ENCODE measurements at places on chromosomes 3 and 15.

DNA sequence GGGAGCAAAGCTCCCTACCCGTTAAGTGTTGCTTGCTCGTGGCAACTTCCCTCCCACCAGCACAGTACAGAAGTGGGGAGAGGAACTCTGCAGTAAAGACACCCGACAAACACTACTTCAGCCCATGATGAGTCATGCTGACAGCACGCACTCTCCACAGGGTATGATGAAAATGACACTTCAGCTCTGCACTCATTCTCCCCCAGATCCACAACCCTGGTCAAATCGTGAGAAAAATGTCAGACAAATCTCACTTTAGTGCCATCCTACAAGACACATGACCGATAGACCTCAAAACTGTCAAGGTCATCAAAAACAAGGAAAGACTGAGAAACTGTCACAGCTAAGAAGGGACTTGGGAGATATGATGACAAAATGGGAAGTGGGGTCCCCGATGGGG is 278.9 kb downstream of the OCA2 start:
- DNase-seq, result no peak

DNA sequence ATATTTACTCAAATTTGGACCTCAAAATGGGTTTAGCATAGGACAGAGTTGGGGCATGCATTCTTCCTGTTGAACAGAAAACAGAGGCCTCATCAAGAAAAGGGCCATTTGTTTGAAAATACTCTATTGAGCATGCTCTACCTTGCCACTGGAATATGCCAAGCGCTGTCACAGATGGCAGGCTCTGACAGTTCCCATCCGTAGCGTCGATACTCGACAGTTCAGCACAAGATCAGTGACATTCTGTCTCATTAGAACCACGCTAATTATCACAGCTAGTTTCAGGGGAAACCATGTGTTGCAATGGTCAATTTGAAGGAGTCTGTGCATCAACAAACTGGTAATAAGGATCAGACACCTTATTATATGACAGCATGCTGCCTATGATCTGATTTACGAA is 54.5 kb downstream of the SATB1 start:
- no peak for DNase-seq

DNA sequence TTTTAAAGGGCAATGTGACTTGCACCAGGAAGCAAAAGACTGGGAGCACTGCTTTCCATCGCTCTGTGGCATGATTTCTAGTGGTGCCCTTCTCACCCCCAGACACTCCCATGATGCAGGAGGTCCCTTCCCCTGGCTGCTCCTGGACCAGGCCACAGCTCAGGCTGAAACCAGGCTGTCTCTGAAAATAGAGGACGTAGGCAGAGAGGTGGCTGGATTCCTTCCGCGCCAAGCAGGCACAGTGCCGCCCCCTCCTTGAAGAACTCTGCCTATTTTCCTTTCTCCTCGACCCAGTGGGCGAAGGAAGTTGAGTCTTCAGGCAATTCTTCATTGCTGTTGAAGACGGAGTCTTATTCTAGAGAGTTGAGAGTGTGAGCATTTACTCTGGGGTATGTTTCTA is 489.4 kb upstream of the TBL1XR1 start:
- DNase-seq, result no peak

DNA sequence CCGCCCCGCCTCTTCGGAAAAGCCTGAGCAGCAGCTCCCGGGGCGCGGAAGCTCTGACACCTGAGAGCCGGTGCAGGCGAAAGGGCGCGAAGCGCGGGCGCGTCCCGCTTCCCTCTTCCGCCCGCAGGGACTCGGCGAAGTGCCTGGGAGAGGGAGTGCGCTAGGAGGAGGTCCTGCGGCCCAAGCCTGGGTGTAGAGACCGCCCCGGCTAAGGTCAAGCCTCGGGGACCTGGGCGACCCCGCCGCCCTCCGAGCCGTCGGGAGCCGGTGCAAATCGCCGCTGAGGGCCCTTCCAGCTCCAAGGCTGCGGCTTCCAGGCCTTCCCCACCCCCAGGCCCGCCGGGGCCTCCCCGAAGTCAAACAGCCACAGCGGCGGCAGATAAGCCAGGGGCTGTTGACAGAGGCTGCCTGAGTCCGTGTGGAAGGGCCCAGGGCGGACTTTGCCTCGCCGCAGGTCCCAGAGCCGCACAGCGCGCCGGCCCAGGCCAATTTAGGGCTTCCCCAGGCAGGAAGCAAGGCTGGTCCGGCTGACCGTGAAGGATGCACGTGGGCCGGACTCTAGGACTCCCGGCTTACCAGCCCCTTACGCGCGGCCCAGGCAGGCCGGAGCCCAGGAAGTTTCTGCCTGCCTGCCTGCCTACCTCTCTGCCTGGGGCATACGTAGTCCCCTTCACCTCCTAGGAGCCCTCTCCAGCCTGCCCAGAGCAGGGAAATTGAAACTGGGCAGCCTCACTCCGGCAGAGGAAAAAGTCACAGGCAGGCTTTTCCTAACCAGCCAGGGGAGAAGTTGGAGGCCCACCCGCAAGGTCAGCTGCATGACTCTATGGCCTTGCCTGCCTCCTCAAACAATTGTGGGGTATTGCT is 2.3 kb downstream of the ITPKA start:
- no peak for DNase-seq

GRCh38 chr3:47885168-47885567 is 82.2 kb downstream of the DHX30 start:
- no peak for DNase-seq

DNA sequence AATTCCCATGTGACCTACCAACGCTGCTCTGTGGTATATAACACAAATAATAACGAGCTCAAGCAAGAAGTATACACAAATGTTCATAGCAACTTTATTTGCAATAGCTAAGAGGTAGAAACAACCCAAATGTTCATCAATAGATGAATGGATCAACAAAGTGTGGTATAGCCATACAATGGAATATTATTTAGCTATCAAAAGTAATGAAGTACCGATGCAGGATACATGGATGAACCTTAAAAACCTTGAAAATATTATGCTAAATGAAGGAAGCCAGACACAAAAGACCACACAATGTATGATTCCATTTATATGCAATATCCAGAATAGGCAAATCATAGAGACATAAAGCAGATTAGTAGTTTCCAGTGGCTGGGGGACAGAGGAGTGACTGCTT is 15.6 kb upstream of the FEM1B start:
- DNase-seq, result no peak

DNA sequence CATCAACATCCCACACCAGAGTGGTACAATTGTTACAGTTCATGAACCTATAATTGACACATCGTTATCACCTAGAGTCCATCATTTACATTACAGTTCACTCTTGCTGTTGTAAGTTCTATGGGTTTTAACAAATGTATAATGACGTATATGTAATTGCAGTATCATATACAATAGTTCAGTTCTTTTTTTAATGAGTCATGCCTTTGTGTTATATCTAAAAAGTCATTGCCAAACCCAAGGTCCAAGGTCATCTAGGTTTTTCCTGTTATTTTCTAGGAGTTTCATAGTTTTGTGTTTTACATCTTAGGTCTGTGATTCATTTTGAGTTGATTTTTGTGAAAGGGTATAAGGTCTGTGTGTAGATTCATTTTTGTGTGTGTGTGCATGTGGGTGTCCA is 160.9 kb upstream of the GALNT15 start:
- no peak for DNase-seq

DNA sequence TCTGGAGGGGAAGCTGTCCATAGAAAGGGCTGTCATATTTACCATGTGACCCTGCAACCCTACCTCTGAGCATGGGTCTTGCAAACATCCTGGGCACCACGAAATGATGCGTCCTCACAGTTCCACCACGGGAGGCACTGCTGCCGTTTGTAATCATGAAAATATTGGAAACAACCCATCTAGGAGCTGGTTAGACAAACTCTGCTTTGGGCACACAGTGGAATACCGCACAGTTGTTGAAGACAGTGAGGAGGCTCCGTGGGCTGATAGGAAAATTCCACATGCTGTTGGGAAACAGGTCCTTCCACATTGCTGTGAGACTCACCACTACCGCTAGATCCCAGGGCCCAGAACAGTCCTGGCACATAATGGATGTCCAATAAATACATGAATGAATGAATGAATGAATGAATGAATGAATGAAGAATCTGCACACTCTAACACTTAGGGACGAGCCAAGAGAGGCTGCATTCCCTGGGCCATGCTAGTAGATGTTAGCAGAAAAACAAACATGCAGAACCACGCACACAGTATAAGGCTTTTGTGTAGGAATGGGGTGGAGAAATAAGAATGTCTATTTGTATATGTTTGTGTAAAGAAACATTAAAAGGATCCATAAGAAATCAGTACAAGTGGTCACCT is 40.6 kb downstream of the TPRA1 start:
- DNase-seq, result no peak

DNA sequence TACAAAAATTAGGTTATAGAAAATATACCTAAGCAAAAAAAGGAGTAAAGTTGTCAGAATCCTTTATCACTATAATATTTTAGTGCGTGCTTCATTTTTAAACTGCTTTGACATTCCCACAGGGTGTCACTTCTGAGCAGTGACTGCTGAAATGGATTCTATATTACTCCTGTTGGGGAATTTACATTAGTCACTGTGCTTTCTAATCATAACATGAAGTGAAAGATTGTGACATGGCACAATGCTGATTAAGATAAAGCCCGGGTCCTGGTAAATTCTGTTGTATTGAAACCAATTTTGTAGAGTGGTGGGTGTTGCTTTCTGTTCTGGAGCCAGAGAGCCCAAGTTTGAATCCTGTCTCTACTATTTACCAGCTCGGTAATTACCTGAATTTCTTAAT is 36.4 kb upstream of the EHHADH start:
- no peak for DNase-seq

GRCh38 chr15:65796610-65797078 is 4.6 kb upstream of the DENND4A start:
- DNase-seq, result no peak

GRCh38 chr3:69594286-69594685 is 145.0 kb upstream of the MITF start:
- DNase-seq, result no peak

DNA sequence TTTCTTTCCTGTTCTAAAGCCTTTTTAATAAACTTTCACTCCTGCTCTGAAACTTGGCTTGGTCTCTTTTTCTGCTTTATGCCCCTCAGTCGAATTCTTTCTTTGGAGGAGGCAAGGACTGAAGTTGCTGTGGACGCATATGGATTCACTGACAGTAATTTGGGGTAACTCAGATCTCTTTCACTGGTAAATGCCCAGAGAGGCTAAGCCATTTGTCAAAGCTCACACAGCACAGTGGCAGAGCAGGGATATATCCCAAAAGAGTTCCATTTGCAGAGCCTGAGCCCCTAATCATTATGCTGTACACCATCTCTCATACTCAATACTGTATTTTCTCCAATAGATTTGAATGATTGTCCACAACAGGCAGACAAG is 72.3 kb upstream of the GALNT15 start:
- no peak for DNase-seq

- no peak for DNase-seq
These were observed 3.1 kb downstream of the CCDC51 start for GRCh38 chr3:48436855-48437254.

DNA sequence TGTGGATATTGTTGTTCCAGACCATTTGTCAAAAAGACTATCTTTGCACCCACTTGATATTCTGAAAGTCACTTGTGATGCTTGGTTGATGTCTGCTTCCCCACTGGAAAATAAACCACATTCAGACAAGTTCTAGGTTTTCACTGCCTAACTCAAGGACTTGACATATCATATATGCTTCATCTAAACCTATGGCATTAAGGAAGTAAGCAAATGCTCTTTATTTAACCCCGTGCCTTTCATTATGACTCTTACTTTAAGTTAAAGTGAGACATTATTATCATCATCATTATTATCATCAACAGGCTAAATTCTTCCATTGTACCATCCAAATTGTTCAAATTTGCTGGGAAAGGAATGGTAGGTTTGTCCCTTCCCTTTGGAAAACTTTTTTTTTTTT is 30.8 kb upstream of the C3orf80 start:
- DNase-seq, result no peak

GRCh38 chr3:29919571-29919970 is 638.7 kb downstream of the RBMS3 start:
- no peak for DNase-seq

- no peak for DNase-seq
These were observed 62.4 kb upstream of the SIAH2 start for GRCh38 chr3:150825192-150825915.

GRCh38 chr3:127136024-127136600 is 56.8 kb upstream of the PRR23E start:
- no peak for DNase-seq

GRCh38 chr15:76951220-76951619 is 19.7 kb downstream of the RCN2 start:
- no peak for DNase-seq

GRCh38 chr3:106485217-106485616 is 616.4 kb upstream of the CBLB start:
- peak; percentile 38 for DNase-seq

DNA sequence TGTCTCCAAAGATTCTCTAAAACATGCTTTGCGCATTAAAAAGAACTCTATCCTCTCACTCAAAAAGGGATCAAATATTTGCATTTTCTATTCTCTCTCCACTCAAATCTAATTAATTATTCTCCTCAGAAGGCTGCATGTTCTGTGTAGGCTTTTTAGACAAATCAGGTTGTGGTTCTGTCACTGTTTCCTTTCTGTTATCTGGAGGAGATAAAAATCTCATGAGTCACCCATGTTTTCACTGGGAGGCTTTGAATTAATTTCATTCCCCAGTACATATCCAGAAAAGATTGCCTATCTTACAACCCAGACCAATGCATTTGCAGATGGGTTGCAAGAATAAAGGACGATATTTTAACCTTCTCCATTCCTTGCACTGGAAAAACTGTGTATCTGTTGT is 446.5 kb downstream of the GRM7 start:
- no peak for DNase-seq

GRCh38 chr15:101844916-101845315 is 32.9 kb downstream of the OR4F15 start:
- no peak for DNase-seq

- no peak for DNase-seq
These were observed 14.8 kb upstream of the SKIC8 start for GRCh38 chr15:78314181-78314581.

GRCh38 chr15:43954181-43954621 is 127.4 kb downstream of the WDR76 start:
- DNase-seq, result no peak
